Liver (tissue), 10 donors: ENCODE measurements at places on chromosomes 1 and 21. TPM values are rescaled to one million over a fixed set of nuclear protein-coding genes. Genes with fewer than 3 reads are reported as not detected.

GRCh38 chr1:109885589-109885988, 25.1 kb upstream of the CSF1 start:
- no peak for DNase-seq

GRCh38 chr1:1598720-1599029, 1.3 kb downstream of the FNDC10 start:
- no peak for DNase-seq

GRCh38 chr1:70546726-70547125, 135.7 kb downstream of the CTH start:
- DNase-seq: no peak

- no peak for DNase-seq
Observed at GRCh38 chr1:207910591-207911354, at the start of gene CD34. Gene CD34 (minus strand): TSS chr1:207911125. CDS start chr1:207911080, 45 bp downstream.

DNA sequence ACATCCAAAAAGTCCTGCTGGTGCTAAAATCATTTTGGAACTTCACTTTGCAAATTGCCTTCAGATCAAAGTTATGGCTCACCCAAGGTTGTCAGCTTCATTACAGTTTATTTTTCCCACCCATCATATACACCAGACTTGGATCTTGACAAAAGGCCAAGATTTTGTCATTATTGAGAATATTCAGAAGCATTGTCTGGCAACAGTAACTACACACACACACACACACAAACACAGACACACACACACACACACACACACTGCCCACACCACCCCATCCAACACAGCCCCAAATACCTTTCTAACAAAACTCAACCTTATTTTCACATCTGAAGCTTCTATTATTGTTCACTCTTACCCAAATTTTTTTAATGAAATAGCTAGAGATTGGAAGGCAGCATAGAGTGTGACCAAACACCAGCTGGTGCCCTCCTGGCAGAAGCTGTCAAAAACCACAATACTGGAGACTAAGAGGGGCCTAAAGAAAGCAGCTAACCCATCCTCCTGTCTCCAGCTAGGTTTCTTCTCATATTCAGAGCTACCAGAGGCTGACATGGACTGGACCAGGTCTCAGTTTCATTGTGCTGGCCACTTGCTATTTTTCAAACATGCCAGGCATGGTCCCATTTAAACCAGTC, 139.1 kb upstream of the ZC3H11B start:
- DNase-seq: no peak

Gene PSMD4
- 86.3 TPM for total RNA-seq

Gene POTED
- not detected for total RNA-seq
